ENCODE measurements at places on chromosomes 2 and 18. TPM values are rescaled to one million over a fixed set of nuclear protein-coding genes. Genes with fewer than 3 reads are reported as not detected.

- DNase-seq, result no peak
Measured at GRCh38 chr2:208607694-208608093, 201.1 kb downstream of the PTH2R start.

DNA sequence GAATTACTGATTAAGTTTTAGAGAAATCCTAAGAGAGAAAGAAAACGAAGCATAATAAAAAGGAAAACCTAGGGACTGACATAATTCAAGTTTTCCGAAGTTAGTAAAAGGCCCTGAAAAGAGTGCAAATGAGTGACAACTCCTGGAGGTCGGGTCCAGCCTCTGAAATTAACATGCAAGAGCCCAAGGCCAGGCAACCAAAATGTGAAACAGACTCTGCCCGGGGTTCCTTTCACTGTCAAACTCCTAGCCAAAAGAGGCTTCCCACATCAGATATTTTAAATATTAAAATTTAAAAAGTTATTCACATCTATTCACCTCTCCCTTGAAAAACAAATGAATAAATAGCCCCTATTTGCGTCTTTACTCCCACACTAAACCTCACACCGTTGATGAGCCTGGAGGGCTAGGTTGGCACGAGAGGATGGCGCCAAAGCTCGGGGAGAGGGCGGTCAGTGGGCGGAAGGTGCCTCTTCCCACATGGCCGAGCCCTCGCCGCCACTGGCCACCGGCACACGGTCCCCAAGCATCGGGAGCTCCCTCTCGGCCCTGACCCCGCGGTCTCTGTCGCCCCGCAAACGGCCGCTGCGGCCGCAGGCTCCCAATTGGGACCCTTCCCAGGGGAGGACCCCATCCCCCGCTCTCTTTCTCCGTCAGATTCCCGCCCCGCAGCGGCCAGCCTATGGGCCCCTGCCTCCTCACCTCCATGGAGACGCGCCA is 630 bp downstream of the PPM1G start:
- DNase-seq, result peak; percentile 20

DNA sequence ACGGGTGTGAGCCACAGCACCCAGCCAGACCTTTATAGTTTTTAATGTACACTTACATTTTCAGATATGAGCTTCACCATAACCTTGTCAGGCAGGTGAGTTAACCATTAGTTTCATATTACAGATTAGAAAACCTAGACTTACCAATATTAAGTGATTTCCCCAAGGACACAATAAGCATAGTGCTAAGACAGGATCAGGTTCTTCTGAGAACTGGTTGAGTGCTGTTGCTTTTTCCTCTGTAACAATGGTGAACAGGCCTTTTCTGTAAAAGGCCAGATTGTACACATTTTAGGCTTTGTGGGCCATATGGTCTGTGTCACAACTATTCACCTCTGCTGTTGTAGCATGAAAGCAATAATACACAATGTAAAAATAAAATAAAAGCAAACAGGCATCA is 332.0 kb downstream of the PIK3C3 start:
- DNase-seq, result no peak

The BOLL gene
- not detected for total RNA-seq

The DSEL gene
- 0.05 TPM for total RNA-seq

All from activated T-helper 2 cell treated with anti-CD3 and anti-CD28 coated beads, Interferon-gamma antibody, Interleukin-2, Interleukin-4, amounts not matched to agents 10 μg/mL and 5 μg/mL and 100 μg/mL, durations not matched to agents 14 hours and 24 hours and 36 hours (primary cell).